ENCODE measurements at places on chromosomes 7 and 10.

DNA sequence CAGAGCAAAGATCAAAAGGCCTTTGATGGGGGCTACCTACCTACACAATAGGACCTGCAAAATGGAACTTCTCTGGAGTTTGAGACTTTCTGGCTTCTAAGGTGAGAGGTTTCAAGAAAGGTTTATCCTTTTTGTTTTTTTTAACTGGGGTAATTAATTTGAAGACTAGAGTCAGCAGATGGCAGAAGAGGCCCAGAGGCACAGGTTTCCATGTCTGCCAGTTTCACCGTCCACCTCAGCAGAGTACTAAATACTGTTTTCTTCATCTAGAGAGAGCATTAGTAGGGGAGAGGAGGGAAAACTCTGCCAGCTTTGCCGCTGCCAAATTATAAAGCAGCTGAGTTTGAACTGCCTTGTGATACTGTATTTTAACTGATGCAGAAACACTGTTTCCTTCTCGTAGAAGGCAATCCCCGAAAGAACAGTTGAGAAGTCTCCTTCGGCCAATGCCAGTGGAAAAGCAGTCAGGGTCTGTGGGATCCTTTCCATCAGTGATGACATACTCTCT, 138.7 kb downstream of the SLC25A13 start:
- DNase-seq: no peak

DNA sequence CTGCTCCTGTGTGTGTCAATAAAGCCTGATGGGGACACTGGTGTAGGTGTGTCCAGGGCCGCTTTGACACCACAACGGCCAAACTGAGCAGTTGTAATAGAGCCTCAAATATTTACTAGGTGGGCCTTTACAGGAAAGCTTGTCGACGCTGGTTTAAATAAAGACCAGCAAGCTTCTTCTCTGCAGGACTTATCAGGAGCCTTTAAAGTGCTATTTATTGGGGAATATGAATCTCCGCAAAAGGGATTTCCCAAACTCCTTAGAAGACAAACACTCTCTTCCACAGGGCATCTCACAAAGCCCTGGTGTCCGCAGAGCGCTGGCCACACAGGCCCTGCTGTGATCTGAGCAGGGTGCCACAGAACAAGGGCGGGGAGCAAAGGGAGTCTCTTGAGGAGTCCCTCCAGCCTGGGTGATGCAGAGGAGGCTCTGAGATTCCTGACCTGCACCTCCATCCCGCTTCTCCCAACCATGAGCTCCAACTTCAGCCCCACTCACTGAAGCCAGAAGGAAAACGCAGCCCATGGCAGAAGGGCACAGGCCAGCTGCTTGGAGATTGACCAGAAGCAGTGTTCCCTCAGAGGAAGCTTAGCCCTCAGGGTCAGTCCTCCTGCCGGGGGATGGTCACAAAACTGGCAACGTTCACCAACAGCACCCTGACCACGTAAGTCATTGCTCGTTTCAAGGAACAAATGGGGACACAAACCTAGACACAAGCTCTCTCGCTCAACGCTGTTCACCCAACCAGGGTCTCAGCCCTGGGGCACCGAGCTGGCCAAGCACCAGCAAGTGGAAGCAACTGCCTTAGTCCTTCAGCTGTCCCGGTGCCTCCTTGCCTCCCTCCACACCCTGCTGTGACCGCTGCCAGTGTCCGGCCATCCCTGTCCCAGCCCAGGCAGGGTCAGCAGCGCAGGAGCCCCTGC, 129.5 kb downstream of the OAT start:
- DNase-seq: no peak

DNA sequence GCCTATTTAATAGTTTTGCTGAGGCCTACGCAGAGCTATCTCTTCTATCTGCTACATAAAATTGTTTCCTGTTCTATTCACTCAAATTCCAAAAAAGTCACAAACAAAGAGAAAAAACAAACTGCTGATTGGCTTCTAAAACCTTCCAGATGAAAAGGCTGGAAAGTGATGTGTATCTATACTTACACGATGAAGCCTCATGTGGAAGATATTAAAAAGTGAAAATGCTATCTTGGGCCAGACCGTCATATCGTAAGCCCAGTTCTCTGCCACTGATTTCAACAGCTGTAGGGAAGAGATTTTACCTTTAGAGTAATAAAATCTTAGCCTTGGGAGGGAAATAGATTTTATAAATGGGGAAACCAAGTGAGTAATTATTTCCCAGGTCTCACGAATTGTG, 394.8 kb downstream of the KIF20B start:
- no peak for DNase-seq

GRCh38 chr10:105806-106205, 29.4 kb upstream of the ZMYND11 start:
- no peak for DNase-seq

GRCh38 chr7:22730921-22731654, 4.1 kb downstream of the IL6 start:
- no peak for DNase-seq

DNA sequence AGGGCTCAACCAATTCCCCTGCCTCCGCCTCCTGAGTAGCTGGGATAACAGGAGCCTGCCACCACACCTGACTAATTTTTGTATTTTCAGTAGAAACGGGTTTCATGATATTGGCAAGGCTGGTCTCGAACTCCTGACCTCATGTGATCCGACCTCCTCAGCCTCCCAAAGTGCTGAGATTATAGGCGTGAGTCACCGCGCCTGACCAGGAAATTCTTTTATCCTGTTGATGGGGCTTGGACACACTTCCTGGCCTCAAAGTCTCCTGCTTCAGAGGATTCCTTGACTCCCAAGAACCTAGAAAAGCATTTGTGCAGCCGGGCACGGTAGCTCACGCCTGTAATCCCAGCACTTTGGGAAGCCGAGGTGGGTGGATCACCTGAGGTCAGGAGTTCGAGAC, 16.2 kb downstream of the ZNF425 start:
- DNase-seq: no peak

GRCh38 chr10:4776234-4776638, 49.8 kb upstream of the AKR1E2 start:
- DNase-seq: no peak

- no peak for DNase-seq
Measured at GRCh38 chr7:149586646-149587645, 89.3 kb upstream of the ZNF746 start.

GRCh38 chr10:75841266-75841665, 409.8 kb downstream of the LRMDA start:
- no peak for DNase-seq

- DNase-seq: peak; percentile 57
Measured at GRCh38 chr10:84329196-84329611, 815 bp downstream of the CCSER2 start.

DNA sequence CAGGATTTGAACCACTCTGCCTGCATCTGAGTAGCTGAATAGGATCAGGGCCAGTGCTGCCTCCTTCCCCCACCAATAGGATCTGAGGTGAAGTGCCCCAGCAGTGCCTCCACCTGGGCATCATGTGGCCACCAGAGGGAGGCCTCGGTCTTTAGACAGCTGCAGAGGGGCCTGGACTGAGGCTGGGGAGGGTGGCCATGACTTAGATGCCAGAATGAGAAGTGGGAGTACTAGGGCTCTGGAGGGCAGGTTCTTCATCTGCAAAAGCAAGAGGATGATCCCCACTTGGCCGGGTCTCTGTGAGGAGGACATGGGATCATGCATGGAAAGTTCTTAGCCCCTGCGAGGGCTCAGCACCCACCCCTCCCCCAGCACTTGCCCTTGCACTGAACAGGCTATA, 56.9 kb downstream of the NEUROG3 start:
- no peak for DNase-seq

GRCh38 chr7:92485267-92485892, 7.6 kb upstream of the ERVW-1 start:
- DNase-seq: no peak

DNA sequence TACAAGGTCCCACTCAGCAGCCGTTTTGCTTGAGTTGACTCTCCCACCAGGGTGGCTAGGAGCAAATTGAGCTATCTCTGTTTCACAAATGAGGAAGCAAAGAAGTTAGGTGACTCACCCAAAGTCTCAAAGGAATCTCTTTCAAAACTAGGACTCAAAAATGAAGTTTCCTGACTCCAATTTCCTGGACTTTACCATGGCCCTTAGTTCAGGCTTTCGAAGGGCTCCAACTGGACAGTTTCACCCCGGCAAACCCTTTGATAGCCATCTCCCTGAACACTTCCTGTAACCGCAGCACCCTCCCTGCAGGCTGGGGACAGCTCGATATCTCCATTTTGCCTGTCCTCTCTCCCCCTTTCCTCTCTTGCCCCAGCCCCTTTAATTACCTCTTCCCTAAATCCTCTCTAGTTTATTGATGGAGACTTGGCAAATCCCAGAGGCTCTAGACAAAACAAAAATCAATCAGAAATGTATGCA, 4.7 kb upstream of the AFAP1L2 start:
- DNase-seq: no peak

DNA sequence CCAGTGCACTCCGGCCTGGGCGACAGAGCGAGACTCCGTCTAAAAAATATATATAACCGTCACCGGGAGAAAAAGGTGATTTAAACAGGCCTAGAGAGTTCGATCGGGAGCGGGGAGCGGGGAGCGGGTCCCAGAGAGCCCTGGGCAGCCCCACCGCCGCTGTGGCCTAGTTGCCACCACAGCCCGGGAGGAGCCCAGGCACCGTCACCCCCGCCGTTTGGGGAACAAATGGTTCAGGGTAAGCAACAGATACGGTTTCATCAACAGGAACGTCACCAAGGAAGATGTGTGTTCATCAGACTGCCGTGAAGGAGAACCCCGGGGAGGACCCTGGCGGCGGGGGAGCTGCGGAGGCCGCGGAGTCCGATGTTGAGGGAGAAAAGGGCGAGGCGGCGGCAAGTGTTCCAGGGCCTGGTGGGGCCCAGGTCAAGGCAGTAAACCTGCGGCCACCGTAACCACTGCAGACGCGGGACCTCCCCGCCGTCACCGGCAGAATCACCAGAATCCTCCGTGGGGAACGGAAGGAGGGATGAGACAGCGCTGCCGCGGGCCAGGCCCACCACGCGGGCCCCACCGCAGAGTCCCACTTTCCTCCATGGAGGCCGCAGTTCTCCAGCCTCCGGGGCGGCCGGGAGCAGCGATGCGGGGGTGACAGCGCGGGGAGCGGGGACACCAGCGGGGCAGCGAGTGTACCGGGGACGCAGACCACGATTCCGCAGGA, 103.4 kb downstream of the GALNT11 start:
- no peak for DNase-seq

DNA sequence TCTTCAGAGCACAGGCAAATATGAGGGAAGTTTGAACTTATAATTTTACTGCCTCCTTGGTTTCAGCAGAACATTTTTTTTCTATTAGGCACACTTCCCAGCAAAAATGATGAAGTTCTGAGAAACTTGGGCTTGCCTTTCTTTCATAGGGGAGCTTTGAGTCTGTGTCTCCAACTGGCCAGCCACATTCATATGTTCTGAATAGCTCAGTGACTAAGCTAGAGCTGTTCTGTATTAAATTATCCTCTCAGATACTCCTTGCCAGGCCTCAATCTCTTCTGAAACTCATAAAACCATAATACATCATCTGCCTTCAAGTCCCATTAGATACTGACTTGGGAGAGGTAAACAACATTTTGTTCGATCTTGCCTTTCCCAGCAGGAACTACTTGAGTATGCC, 476.5 kb downstream of the GPAM start:
- no peak for DNase-seq

DNA sequence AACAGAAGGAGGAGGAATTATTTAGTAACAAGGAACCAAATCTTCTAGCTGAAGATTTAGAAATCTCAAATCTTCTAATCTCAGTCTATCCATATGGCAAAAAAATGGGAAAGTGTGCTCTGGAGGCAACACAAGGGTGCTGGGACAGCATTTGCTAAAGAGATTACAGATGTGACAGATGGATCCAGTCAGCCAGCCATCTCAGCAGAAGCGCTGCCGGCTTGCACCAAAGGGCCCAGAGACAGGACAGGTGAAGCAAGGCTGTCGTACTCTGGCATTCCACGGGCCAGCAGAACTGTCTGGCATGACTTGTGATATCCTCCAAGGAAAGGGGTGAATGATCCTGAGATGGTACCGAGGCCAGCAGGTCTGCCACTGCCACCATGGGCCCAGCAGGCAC, 45.7 kb upstream of the GJD4 start:
- DNase-seq: no peak

- DNase-seq: peak; percentile 50
Measured at GRCh38 chr10:128421371-128422160, 295.3 kb upstream of the MKI67 start.

DNA sequence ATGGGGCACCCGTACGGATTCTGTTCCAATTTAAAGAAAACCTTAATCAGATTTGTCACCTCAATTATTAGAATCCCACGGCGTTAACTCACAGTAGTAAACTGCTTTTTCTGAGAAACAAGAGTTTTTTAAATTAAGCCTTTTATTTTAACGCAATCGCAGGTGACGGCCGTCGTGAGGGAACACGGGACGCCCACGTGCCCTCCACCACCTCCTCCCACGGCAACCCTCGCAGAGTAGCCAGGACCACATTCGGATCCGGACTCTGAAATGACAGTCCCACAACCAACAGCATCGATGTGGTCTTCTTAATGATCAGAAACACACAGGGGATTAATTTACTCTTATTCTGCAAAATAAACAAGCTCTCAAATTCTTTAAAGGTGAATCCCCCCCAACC, 22.0 kb upstream of the GPR146 start:
- no peak for DNase-seq

DNA sequence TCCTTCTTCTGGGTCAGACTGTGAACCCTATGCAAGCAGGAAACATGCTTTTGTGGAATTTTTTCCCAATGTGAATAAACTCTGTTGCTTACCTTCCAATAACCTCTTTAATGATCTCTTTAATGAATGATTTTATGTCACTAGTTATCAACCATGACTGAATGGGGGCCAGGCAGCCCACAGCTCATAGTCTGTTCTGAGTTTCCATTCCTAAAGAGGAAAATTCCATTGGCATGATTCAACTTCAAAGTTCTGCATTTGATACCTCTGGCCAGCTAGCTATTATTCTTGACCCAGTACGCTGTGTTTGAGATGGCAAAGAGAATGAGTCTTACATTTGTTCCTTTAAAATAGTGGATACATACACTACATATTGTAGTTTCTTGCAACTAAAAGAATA, 867.8 kb upstream of the CELF2 start:
- no peak for DNase-seq

DNA sequence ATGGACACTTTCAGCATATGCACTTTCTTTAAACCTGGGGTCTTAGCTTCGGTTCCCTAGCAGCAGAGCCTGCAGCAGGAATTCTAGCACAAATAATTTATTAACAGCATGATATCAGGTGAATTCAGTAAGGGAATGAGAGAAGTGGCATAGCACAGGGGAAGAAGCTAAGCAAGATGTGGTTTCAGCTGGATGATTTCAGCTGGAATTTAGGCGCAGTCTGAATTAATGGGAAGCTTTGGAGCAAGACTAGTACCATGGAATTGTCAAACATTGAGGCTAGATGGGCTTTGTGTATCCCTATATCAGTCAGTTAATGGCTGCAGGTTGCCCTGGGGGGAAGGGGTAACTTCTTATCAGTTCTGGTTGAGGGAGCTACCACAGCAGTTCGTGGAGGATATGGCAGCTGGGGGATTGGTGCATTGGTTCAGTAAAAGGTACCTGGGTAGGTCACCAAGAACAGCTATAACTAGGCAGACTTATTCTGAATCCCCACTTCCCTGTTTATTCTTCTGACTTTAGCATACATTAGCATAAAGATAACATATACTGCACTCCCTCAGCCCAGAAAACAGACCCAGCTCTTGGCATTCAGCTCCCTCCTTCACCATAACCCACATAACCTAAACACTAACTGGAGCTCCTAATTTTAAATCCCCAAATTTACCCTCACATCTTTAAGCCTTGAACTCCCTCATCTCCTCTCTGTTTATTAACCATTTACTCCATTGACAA, 46.8 kb upstream of the NAMPT start:
- DNase-seq: no peak

- DNase-seq: no peak
Measured at GRCh38 chr7:151661587-151661986, 141.9 kb upstream of the RHEB start.

GRCh38 chr7:107582875-107583274, 2.8 kb downstream of the BCAP29 start:
- DNase-seq: no peak
